NCI-H2081 treated with DMSO at 0.1 percent for 48 hours (cell line): ENCODE measurements at places on chromosomes 2 and 18.

GRCh38 chr2:139099721-139100120, 319.5 kb upstream of the NXPH2 start:
- no peak for DNase-seq

GRCh38 chr2:158989165-158989564, 20.7 kb downstream of the TANC1 start:
- DNase-seq, result no peak

DNA sequence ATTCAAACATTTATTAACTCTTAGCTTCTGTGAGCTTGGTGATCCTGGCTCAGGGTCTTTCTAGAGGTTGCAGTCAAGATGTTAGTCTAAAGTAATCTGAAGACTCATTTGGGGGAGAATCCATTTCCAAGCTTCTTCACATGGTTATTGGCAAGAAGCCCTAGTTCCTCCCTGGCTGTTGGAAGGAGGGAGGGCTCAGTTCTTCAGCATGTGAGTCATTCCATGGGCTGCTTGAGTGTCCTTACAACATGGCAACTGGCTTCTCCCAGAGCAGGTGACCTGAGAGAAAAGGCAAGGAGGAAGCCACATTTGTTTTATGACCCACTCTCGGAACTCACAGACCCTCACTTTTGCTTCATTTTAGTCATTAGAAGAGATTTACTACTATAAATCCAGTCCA, 10.6 kb upstream of the C2orf74 start:
- DNase-seq, result no peak

GRCh38 chr2:97355887-97356286, 233.8 kb downstream of the ANKRD36B start:
- no peak for DNase-seq

DNA sequence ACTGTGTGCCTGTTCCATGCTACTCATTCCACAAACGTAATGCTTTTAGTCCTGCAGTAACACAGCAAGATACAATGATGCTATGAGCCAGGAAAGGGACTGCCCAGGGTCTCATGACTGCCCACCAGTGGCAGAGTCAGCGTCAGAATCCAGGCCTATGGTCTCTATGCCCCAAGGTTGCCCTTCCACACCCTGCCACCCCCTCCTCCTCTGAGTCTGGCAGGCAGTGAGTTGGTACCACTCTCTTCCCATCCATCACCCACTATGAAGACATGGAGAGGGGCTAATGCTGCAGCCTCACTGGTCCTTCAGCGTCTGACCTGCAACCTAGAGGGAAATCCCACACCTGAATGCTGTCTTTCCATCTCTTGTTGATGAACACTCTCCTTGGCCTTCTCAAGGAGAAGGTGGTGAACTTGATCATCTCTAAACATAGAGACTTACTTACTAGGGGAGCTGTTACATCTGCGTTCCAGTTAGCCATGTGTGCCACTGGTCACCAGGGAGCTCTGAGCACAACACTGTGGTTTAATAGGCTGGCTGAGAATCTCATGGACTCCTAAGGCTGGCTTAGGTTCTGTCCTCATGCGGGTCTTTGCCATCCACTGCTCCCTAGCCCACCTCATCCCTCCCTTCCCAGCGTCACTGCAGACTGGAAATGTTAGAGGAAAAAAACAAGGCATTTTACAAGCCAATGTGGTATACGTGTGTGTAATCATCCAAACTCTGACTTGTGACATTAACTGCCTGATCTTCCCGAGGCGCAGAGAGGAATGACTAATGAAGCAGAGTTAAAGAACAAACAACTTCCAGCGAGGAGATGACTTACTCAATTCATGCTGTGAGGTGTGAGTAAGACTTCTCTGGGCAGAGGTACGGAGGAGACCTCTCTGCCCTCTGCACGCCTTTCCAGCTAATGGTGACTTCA, 28.8 kb downstream of the STEAP3 start:
- no peak for DNase-seq

DNA sequence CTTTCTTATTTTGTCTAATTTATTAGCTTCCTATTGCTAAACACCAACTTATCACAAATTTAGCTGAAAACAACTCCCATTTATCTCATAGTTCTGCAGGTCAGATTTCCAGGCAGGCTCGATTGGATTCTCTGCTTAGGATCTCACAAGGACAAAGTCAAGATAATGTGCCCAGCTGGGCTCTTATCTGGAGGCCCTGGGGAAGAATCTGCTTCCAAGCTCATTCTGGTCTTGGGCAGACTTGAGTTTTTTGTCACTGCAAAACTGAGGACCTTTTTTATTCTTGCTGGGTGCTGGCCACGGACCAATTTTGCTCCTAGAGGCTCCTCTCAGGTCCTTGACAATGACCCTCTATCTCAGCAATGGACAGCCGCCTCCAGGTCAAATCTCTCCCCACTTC, 215.5 kb downstream of the TRIB2 start:
- DNase-seq, result no peak

DNA sequence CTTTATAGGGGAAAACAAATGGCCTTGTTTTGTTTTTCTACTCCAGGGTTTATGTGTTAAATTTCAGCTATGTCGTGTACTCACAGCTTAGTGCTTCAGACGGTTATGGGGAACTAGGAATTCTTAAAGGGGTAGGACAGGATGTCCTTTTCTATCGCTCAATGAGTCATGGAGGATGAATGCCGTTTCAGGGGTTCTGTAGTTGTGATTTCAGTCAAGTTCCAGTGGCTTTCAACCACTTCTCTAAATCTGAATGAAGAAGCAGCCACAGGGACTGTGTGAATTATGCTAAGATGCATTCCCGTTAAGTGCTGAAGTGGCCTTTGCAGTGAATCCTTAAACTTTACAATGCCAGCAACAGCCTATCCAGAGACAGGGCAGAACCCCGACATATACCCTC, 1231.7 kb upstream of the ZEB2 start:
- no peak for DNase-seq

DNA sequence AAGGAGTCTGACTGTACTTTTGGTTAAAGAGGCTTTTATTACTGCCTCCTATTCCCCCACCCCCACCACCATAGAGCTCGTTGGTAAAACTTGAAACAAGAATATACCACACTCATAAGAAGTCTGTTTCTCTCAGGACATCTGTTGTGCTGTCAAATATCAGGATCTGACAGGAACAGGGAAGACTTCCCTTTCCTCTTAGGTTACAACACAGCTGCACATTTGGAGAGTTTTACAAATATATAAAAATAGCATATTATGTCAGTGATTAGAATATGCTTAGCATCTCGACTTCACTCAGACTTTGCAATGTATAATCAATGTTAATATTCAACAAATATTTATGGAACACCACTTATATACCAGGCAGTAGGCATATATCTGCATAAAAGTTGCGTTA, 439.6 kb upstream of the REG3G start:
- DNase-seq, result no peak

- DNase-seq, result no peak
Observed at GRCh38 chr2:34785206-34785785, 1186.2 kb upstream of the FAM98A start.

DNA sequence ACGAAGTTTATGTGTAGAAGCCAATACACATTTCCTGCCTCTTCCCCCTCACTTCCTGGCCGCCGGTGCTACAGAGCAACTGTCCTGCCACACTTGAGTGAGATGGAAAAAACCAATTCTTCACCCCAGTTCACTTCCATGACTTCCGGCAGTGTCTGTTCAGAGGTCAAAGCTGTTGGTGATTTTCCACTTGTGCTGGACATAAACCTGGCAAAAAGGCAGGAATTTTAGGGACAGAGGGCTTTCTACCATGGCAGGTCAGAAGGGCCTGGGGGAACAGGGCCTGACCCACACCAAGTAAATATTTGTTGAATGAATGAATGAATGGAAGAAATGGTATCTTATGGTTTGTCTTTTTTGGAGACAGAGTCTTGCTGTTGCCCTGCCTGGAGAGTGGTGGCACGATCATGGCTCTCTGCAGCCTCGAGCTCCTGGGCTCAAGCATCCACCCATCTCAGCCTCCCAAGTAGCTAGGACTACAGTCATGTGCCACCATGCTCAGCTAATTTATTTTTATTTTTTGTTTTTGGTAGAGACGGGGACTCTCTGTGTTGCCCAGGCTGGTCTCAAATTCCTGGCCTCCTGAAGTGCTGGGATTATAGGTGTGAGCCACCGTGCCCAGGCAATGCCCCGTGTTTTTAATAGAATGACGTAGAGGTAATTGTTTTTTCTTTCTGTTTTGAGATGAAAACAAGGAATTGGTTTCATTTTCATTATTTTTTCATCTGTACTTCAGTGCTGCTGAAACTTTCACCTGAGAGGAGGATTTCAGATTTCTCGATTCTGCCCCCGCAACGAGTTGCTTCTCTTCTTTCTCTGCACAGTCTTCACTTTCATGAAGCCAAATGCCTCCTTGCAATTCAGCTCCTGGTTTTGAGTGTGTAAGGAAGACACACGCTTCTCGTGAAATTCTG, 48.0 kb upstream of the LPIN2 start:
- DNase-seq, result no peak

GRCh38 chr2:104854498-104855220, 744 bp downstream of the POU3F3 start:
- no peak for DNase-seq

- no peak for DNase-seq
Observed at GRCh38 chr2:98253461-98254070, 92.7 kb upstream of the CNGA3 start.

GRCh38 chr2:220394433-220394832, 767.0 kb downstream of the SLC4A3 start:
- no peak for DNase-seq

GRCh38 chr2:232088771-232089170, 127.3 kb downstream of the DIS3L2 start:
- DNase-seq, result no peak

DNA sequence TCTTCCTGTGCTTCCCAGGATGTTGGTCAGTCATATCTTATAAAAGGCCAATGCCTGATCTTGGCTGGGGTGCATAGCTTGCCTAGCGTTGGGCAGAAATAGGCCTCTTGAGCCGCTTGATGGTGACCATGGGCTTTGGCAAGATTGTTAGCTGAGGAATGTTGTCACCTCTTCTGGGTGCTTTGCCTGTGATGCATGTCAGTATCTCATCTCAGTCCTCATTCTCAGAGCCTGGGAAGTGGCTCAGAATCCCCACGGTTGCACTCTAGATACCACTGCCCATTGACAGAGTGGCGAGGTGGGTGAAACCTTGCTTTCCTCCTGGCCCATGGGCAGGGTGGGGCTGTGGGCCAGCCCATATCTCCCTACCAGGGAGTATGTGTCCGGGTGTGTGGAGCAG, 79.2 kb upstream of the MGAT5 start:
- no peak for DNase-seq

DNA sequence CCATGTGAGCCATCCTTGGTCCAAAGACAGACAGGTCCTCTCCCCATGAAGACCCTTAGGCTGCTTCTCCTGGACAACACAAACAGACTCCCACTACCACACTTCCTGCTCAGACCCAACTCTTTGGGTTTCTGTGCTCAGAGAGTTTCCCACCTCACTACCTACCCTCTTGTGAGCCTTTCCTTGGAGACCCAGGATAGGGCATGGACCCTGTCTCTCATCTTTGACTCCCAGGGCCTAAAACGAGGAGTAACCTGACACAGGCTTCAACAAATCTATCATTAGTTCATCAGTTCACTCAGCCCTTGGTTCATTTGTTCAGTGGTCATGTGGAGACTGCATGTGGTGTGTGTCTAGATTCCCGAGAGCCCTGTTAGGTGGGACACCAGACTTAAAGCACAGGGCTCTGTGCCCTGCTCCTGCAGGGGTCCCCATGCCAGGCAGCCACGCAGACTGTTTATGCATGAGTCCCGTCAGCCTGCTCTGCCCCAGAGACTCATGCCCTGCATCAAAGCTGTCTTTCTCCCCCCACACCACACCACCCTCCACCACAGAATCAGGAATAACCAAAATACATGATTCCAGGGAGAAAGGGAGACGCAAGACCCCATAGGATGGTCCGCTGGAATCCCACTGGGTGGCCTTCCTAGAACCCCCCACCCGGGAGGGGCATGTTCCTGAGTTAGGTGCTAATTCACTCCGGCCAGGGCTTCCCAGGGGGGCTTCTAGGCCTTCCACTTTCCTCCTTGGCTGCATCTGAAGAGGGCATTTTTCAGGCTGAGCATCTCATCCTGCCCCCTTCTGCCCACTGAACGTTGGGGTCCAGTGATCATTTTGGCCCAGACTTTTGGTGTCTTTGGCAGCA, 100.2 kb upstream of the TEX51 start:
- no peak for DNase-seq

GRCh38 chr2:187586011-187586641, 31.9 kb upstream of the TFPI start:
- no peak for DNase-seq

- no peak for DNase-seq
Observed at GRCh38 chr2:96875498-96876268, 5.8 kb upstream of the SEMA4C start.

- DNase-seq, result no peak
Observed at GRCh38 chr2:235238537-235238936, 255.3 kb upstream of the AGAP1 start.

DNA sequence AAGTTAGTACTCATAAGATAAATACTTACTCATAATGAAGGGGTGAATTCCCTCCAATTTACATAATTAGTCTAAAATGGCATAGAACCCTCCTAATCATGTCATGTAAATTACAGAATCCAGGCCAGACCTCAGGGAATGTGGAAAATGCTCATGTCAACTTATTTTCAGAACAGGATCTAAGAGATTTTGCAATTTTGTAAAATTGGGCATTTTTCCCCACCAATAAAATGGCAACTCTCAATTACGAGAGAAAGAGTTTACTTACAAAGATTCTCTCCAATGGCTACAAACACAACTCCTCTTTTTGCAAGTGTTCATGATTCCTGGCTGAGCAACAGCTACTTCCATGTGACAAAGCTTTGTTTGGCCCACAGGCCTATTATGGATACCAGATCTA, 33.8 kb upstream of the SP5 start:
- no peak for DNase-seq

GRCh38 chr2:54483426-54483825, 27.3 kb downstream of the SPTBN1 start:
- DNase-seq, result no peak

DNA sequence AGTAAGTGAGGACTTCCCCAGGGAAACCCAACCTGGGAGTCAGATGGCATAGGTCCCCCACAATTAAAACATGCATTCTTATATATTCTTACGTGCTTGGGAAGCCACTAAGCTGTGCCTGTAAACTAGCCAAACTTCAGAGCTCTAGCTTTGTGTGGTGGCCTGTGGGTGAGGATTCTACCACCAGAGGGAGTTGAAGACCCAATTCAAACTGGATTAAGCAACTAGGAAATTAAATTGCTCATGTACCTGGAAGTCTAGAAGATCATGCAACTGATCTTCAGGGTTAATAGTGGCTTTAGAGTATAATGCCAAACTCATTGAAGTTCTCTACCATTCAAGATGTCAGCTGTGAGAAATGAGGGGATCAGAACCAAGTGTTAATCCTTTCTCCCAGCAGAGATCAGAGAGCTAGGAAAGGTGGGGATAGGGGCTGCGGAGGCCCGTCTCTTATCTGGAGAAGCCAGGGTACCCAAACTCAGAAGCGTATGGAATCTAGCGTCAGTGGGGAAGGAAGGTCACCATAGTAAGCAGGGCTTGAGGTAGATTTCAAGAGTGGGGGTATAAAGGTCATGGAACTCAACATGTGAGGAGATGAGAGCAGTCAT, 53.2 kb upstream of the CCDC85A start:
- no peak for DNase-seq

- DNase-seq, result peak; percentile 50
Observed at GRCh38 chr2:61888267-61889055, at the start of gene CCT4. CCT4 (minus strand) TSS chr2:61888656; CDS start chr2:61888507, 149 bp downstream.
